ENCODE measurements at places on chromosomes 2 and 18.

DNA sequence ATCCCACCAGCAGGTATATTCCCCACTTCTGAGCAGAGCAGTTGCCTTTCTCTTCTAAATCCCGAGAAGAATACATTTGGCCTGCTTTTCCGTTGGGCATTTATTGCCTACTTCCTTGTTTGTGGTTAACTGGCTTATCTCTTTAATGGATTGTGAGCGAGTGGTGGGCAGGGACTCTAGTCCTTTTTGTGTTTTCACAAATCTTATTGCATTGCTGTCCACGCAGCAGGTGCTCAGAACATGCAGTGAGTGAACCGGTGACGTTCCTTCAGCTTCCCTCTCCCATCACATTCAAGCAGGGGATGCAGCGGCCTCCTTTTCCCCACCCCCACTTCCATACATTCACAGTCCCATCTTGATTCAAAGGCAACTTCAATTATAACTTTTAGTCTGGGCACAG, 28.9 kb upstream of the GAREM2 start:
- DNase-seq = no peak

- peak; percentile 44 for DNase-seq
These were observed 55.8 kb downstream of the TSN start for GRCh38 chr2:121810959-121811853.

GRCh38 chr2:239316562-239317465, 84.0 kb downstream of the HDAC4 start:
- no peak for DNase-seq

GRCh38 chr2:151795646-151796240, 32.5 kb downstream of the ARL5A start:
- DNase-seq = no peak

- DNase-seq = peak; percentile 6
These were observed 191.8 kb downstream of the FTCDNL1 start for GRCh38 chr2:199659207-199659606.

DNA sequence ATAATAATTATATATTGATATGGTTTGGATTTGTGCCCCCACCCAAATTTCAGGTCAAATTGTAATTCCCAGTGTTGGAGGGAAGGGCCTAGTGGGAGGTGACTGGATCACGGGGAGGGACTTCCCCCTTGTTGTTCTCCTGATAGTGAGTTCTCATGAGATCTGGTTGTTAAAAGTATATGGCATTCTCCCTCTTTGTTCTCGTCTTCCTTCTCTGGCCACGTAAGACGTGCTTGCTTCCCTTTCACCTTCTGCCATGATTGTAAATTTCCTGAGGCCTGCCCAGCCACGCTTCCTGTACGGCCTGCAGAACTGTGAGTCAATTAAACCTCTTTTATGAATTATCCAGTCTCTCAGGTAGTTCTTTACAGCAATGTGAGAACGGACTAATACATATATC, 88.3 kb downstream of the ROCK2 start:
- DNase-seq = no peak

DNA sequence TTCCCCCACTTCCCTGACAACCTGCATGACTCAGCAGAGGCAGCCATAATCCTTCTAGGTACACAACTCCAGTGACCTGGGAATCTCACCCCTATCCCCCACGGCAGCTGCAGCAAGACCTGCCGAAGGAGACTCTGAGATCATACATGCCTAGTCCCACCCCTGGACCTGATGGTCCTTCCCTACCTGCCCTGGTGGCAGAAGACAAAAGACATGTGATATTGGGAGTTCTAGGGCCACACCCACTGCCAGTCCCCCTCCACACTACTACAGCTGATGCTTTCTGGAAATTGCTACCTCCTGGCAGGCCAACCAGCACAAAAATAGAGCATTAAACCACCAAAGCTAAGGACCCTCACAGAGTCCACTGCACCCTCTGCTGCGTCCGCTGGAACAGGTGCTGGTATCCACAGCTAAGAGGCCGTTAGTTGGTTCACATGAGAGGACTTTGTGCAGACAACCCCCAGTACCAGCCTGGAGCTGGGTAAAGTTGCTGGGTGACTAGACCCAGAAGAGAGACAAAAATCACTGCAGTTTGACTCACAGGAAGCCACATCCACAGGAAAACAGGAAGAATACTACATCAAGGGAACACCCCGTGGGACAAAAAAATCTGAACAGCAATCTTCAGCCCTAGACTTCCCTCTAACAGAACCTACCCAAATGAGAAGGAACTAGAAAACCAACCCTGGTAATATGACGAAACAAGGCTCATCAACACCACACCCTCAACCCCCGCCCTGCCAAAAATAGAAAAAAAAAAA, 12.5 kb downstream of the MARCO start:
- no peak for DNase-seq

GRCh38 chr2:152706477-152707021, 10.7 kb downstream of the PRPF40A start:
- no peak for DNase-seq

GRCh38 chr2:52500561-52500960, 1267.0 kb upstream of the CHAC2 start:
- no peak for DNase-seq

- no peak for DNase-seq
These were observed 161.7 kb downstream of the TSN start for GRCh38 chr2:121917143-121917542.

DNA sequence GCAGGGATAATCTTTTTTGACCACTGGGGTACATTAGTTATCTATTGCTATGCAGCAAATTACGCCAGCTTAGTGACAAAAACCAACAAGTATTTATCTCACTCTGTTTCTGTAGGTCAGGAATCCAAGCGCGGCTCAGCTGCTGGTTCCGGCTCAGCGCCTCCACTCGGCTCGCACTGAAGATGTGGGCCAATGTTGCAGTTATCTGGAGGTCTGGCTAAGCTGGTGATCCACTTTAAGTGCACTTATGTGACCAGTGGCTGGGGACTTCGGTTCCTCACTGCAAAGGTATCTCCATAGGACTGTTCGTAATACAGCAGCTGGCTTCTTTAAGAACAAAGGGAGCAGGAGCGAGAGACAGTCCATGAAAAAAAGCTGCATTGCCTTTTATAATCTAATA, 591.9 kb downstream of the TMEM182 start:
- no peak for DNase-seq

GRCh38 chr2:206981739-206982340, 42.5 kb downstream of the CPO start:
- peak; percentile 58 for DNase-seq

- DNase-seq = no peak
These were observed 132.5 kb upstream of the SLC8A1 start for GRCh38 chr2:40584432-40584831.

- no peak for DNase-seq
These were observed 119.7 kb upstream of the SERPINE2 start for GRCh38 chr2:224158831-224159230.

- DNase-seq = no peak
These were observed 837 bp upstream of the ACSL3 start for GRCh38 chr2:222859786-222860612.

GRCh38 chr2:27940090-27940671, 49.7 kb downstream of the BABAM2 start:
- DNase-seq = no peak

DNA sequence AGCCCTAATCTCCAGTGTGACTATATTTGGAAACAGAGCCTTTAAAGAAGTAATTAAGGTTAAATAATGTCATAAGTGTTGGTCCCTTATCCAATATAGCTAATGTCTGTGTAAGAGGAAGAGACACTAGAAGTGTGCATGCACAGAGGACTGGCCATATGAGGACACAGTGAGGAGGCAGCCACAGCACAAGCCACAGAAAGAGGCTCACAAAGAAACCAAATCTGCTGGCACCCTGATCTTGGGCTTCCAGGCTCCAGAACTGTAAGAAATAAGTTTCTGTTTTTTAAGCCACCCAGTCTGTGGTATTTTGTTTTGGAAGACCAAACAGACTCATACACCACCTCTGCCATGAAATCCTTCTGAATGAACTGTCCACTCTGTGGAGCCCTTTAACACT, 186.4 kb upstream of the SLC39A10 start:
- no peak for DNase-seq

DNA sequence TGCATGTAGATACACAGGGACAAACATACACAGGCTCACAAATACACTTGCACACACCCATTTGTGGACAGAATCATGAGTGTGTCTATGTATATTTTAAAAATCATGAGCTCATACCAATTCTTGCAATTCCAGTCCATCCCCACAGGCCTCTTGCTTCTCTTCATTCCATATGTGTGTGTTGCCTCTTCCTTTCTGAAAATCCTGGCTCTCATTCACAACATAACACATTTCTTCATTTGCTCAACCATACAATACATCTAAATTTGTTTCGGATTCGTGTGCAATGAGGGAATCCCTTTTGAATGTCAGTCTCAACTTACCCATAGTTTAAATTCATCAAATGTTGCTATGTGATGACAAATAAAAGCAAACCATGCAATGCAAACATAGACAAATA, 51.4 kb downstream of the GNAL start:
- DNase-seq = no peak

- DNase-seq = no peak
These were observed 45.7 kb downstream of the NDUFA10 start for GRCh38 chr2:239979243-239980023.

- DNase-seq = no peak
These were observed 89.1 kb upstream of the MBOAT2 start for GRCh38 chr2:9092383-9093282.

GRCh38 chr18:42614619-42615293, 500.7 kb downstream of the RIT2 start:
- DNase-seq = no peak

GRCh38 chr18:8685914-8686216, 19.5 kb upstream of the MTCL1 start:
- DNase-seq = no peak

GRCh38 chr2:21195326-21195725, 71.6 kb downstream of the TDRD15 start:
- no peak for DNase-seq

DNA sequence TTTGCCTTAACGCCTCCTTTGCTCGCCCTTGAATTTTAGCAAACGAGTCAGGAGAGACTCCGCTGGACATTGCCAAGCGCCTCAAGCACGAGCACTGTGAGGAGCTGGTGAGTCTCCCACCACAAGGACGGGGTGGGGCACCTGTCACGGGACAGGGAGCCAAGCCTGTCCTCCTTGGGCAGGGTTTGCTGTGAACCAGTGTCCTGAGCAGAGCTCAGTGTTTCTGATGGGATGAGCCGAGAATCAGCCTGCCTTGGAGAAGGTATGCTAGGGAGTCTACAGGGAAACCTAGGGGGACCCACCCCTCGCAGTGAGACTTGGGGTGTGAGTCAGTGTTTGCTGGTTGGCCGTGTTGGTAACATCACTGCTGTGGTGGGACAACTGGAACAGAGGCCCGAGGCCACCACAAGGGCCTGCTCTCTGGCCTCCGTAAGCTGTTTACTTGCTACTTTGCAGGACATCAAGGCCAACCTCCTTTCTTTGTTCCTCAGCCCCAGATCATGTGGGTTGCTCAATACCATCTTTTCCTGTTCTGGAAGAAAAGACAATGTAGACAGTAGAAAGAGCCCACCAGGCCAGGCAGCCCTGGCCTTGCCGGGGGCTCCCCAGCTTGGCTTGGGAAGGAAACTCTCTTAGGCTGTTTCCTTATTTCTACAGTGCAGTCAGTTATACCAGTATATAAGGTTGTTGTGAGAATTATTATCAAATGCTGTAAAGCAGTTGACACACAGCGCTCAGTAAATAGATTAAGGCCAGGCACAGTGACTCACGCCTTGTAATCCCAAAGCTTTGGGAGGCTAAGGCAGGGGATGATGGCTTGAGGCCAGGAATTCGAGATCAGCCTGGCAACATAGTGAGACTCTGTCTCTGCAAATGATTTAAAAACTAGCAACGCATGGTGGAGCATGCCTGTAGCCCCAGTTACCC, 42.4 kb downstream of the ITGB1BP1 start:
- peak; percentile 88 for DNase-seq

DNA sequence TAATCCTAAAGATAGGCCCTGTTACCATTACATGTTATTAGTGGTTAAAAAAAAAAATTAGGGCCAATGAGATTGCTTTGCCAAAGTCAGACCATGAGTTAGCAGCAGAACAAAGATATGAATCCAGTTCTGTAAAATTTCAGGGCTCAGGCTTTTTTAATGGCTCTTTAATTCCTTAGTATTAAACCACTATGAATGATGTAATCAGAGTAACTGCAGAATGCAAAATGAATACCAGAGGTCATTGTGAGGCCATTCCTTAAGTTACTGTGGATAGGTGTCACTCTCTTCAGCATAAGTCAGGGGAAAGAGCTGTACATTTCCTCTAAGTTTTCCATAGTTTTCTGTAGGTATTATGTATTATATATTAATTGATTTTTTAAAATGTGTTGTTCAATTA, 42.2 kb upstream of the TBR1 start:
- DNase-seq = peak; percentile 4

DNA sequence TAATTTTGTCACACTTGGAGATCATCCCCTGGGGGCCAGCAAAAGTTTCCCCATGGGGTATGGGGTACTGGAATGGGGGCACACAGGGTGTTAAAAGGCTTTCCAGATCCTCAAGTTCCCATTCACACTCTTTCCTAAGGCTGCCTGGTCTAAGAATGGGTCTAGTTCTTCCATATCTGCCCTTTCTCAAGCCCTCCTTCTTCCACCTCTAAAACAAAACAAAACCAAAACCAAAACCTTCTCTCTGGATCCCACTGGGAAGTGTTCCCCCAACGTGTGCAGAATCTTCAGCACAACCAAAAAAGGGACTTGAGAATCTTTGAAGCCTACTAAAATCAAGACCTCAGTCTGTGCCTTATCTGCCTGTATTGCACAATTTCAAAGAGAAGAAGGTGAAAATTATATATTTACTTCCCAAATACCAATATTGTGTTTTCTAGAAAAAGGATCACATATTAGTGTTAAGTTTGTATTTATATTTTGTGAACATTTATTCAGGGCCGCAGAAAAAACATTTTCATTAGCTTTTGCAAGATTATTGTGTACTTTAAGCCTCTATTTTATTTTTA, 207.2 kb upstream of the TCF4 start:
- no peak for DNase-seq

- DNase-seq = no peak
These were observed 255.3 kb upstream of the FBXO11 start for GRCh38 chr2:48161628-48162027.

DNA sequence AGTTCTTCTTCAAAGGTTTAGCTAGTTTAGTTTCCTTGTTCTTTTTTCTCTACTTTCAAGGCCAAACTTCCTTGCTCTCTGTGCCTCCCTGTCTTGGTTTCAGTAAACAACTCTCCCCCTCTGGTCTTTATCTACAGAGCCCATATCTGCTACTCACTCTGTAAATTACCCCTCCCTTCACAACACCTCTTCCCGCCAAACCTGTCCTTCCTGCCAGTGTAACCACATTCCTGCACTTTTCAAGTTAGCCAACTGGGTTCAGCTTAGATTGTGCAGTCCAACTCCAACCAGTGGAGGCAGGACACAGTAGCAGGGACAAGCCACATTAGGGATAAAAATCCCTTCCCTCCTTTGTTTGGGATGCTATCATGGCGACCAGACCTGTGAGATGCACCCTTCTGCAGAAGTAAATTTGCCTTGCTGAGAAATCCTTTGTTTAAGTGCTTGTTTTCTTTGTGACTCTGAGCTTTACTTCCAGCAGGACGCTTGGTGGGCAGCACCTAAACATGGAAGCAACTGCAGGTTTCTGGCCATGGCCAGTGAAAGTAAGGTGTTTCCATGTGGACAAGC, 706.0 kb downstream of the KCNJ3 start:
- DNase-seq = no peak

- no peak for DNase-seq
These were observed 147.6 kb upstream of the CAB39 start for GRCh38 chr2:230564805-230565779.

All from GM04504 (cell line).